ENCODE measurements at places on chromosomes 3 and 15.

DNA sequence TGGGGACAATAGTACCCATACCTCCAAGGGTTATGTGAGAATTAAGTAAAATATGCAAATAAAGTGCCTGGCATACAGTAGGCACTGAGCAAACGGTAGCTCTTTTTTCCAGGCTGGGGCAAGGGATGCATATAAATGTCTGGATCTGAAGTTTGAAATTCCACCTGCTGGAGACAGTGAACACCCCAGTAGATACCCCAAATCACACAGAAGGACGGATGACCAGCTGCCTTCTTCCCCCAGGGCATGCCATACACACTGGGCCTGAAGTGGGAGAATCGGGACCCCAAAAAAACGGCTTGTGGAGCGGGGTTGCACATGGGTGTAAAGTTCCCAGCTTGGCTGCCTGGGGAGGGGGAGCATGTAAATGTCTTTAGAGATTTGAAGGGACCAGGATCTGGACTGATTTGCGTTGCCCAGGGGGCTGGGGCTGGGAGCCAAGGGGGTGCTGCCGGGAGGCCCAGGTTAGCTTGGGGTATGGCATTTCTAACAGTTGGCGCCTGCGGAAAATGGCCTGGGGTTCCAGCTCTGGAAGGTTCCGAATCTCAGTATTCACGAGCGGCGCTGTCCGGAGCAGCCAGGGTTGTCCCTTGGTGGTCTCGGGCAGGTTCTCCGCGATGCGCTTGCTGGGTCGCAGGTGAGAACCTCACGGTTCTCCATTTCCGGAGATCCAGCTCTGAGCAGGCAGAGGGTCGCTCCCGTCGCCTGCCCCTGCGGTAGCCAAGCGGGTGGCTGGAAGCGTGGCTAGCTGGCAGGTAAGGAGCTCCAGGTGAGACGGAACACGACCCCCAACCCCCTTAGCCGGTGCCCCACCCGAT, 42.6 kb upstream of the POLG start:
- no peak for DNase-seq

- no peak for DNase-seq
These were observed 18.8 kb downstream of the APH1B start for GRCh38 chr15:63296195-63296594.

DNA sequence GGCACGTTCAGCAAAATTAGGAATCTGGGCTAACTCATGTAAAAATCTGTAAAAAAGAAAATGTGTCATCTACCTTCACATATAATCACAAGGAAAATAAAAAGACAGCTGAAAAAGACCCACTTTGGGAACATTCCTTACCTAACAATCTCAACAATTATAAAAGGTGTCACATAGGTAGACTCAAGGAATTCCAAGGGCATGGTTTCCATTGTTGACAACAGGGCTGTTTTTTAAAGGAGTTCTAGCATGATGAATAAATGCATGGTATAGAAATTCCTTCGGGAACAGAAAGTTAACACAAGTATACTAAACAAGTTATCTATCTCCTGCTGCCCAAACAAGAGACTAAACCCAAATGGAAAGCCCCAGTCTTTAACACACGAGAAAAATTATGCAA, 184.2 kb downstream of the GREM1 start:
- no peak for DNase-seq

DNA sequence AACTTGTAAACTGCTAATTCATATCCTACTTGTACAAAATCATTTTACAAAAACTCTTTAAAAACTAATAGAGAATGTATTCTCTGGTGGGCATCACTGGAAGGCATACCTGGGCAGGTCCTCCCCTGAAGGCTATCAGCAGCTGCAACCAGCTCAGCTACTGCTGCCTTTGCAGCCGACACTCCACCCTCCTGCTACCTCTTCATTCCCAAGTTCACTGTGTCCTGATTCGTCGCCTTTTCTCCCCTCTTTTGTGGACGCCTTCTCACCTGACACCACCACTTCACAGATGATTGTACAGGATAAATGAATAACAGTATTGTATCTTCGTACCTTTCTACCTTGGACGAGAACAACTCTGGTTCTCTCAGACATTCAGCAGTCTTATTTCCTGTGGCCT, 28.9 kb downstream of the B4GALT4 start:
- DNase-seq: no peak

Data from iPS DF 6.9 (cell line).